NCI-H187 treated with DMSO at 0.1 percent for 48 hours (cell line): ENCODE measurements at places on chromosomes 6 and 20.

GRCh38 chr6:37088897-37089296, 81.1 kb upstream of the PIM1 start:
- DNase-seq, result no peak

DNA sequence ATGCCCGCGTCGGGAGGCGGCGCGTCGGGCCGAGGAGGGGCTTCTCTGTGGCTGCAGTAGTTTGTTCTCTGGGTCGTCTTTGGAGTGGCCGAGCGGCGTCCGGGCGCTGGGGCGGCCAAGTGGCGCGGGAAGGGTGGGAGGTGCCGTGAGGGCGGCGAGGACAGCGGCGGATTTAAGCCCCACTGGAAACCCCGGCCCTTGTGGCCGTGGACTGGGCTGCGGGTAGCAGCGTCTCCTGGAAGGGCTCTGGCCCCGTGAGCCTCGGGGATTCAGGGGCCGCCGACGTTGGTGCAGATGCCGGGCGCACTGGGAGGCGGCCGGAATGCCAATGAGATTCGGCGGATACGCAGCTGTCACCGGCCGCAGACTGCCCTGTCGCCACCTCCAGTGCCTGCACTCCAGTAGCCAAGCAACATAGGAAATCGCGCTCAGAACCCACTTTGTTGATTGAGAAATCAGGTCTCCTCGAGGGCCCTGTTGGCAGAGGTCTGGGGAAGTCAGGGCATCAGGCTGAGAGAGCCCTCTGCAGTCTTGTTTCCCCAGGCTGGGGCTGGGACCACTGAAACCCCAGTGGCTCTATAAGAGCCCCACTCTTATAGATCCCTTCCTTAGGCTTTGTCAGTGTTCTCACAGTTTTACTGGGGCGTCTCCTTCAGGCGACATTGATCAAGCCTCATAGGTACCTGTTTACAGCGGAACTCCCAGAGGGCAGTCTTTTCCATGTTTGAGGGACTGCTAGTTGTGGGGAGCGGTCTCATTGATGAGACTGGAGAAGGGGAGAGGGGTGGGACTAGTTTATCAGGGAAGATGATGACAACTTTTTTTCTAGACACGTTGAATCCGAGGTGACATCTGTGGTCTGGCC, 642 bp downstream of the GZF1 start:
- DNase-seq, result no peak

DNA sequence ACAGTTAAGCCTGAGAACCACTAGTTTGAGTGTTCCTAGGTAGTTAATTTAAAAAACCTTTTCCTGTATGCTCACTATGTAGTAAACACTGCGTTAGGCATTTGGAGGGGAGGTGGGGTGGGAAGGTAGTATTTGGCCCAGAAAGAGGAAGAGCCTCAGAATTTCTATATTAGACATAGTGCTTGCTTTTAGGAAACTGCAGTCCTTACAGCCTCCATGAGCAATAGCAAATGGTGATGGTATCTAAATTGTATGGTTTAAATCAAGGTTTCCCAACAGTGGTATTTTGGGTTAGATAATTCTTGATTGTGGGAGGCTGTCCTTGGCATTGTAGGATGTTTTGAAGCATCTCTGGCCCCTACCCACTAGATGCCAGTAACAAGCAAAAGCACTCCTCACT, 61.5 kb upstream of the RIPOR2 start:
- no peak for DNase-seq

DNA sequence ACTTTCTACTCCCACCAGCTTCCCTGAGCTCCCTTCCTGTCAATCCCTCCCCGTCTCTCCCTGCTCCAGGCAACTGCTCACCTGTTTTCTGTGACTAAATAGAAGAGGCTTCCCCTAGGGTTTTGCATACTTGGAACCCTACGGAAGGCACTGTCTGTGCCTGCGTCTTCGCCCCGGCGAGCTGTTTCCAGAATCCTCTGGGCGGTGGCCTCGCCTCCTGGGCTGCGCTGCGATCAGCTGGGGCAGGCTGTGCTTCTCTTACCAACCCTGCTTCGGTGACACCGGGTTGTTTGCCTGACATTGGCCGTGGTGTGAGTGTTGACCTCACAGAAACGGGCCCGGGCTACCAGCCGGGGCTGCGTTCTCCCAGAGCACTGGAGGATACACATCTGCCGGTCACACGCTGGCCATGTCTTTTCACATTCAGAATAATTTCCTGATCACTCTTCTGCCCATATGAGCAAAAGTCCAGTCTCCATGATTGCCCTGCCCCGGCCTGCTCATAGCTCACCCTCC, 29.4 kb upstream of the CCR6 start:
- no peak for DNase-seq

GRCh38 chr6:28802417-28803336, 121.1 kb downstream of the TRIM27 start:
- DNase-seq, result no peak

GRCh38 chr6:44679438-44680201, 292.1 kb downstream of the CDC5L start:
- DNase-seq, result no peak

DNA sequence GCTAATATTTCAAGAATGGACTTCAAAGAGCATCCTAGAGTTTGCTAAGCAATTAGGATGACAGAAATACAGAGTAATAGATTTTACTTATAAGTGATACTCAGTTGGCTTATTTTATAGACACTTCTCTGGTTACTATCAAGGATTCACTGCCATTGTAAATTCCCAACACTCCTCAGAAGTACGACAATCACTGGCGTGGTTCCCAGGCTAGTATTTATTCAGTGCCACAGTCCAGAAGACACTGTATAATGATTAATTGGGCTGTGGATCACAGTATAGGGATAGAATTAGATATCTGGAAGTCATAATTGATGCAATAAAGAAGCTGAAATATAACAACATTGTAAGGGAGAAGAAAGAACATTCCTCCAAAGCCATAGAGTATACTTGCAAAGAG, 15.7 kb downstream of the MANEA start:
- DNase-seq, result no peak

GRCh38 chr6:134690048-134690447, 259.9 kb downstream of the ALDH8A1 start:
- DNase-seq, result no peak
